ENCODE measurements at places on chromosomes 2 and 18. TPM values are rescaled to one million over a fixed set of nuclear protein-coding genes. Genes with fewer than 3 reads are reported as not detected.
A peak's percentile ranks its signal among the peaks of the same experiment; 100 is the strongest.

GRCh38 chr2:237600205-237600846 is 9.8 kb upstream of the RAB17 start:
- DNase-seq, result no peak

The ITGA6 gene
- 112 TPM for polyA plus RNA-seq

DNA sequence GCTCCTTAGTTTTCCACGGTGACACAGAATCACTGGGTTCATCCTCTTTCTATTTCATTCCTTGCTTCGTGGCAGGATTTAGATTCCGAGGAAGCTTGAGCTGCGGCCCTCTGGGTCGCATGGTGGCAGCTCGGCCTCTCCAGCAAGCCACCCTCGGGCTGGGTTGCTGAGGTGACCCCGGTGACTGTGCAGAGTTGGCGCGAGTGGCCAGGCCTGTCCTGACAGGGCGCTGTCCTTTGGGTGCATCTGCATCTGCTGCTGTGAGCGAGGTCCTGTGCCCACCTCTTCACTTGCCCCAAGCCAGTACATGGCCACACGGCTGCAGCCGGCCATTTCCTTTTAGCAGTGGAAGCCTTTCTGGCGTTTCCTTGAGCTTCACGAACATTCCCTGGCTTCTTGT is 21.8 kb downstream of the PRELID3A start:
- DNase-seq, result no peak

- DNase-seq, result no peak
These were observed 90.1 kb downstream of the ALPK2 start for GRCh38 chr18:58538604-58539386.

DNA sequence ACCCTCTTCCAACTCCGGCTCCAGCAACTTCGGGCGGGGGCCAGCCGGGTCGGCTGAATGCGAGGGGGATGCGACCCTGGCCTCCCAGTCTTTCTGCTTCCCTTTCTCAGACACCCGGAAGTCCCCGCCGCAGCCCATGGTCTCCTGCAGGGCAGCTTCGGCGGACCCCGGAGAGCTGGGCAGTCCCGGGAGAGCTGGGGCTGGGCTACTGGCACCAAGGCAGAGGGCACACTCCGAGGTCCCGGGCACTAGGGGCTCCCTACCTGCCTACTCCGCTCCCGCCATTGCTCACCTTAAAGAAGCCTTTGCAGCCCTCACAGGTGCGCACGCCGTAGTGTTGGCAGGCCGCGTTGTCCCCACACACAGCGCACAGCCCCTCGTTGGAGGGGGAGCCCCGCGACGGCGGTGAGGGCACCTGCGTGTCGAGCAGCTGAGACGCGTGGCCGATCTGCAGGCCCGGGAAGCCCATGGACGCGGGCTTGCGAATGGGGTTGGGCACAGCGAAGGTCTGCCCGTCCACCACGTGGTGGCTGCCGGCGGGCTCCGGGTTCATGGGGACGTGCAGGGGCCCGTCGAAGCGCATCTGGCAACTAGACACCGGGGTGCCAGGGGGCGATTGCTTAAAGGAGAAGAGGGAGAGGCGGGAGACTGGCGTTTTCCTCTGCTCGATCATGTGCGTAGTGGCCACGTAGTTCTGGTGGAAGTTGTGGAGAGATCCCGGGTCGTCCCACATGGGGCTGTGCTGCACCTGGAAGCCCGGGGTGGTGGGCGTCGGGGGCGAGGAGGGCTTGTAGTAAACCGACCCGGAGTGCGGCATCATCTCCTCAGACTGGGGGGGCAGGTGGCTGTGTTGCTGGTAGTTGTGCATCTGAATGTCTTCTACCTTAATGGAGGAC is 3.2 kb downstream of the NR4A2 start:
- no peak for DNase-seq

GRCh38 chr2:119011162-119011909 is 69.3 kb downstream of the MARCO start:
- peak; percentile 32 for DNase-seq

DNA sequence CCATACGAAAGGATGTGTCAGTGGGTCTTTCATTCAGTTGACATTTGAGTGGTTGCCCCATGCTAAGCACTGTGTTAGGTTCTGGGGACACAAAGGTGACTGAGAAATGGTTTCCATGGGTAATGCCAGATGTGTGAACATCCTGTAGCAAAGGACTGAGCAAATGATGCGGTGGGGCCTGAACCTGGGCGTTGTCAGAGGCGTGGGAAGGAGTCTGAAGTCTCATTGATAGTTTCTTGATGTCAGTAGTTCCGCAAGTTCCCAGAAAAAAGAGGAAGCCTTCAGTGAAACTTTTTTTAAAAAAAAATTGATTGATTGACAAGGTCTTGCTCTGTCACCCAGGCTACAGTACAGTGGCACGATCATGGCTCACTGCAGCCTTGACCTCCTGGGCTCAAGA is 56.9 kb downstream of the LIMS1 start:
- no peak for DNase-seq

DNA sequence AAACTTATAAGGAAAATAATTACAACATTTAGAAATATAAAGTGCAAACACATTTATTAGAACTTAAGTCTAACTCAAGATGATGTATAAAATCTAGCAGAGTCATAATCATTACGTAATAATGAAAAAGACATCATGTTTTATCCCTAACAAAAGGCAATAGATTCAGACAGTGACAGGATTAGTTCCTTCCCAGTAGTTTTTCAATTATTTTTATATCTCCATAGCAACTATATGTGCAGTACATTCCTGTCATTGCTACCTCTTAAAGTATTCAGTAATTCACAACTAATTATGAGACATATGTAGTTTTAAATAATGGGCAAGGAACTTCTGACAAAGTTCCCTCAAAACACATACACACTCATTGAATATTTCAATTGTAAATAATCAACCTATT is 687.9 kb downstream of the CCDC85A start:
- DNase-seq, result no peak

The ADAM23 gene
- 5.7 TPM for polyA plus RNA-seq

- peak; percentile 63 for DNase-seq
These were observed 68.1 kb upstream of the CSRNP3 start for GRCh38 chr2:165401285-165401852.

The SERPINB13 gene
- polyA plus RNA-seq, result not detected

DNA sequence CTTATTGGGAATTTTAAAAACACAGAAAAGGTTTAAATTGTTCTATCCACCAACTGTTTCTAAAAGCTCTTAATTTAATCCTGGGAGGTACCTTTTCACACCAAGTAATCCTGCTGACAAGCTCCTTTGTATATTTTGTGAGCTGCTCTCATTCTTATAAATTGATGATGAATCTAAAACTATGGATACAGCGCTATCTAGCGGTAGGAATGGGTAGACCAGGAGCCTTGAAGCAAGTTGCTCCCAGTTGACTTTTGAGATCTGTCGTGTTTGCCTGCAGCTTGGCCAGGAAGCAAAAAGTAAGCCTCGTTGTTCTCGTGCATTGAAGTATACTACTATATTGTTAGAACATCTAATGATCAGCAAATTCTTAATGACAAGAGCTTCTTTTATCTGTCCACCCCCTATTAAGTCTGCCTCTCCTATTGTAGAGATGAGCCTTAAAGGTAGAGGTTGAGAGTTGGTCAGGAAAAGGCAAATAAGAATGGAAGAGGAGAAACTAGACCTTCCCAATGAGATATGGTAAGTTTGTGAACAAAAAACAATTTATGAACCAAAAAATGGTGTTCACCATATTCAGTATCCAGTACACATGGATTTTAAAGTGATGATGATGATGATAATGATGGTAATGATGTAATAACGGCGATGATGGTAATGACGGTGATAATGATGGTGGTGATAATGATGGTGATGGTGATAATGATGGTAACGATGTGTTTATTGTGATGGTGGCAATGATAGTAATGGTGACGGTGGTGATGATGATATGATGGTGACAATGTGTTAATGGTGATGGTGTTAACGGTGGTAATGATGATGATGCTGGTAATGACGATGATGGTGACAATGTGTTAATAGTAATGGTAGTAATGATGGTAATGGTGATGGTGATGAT is 212.1 kb upstream of the NCKAP5 start:
- peak; percentile 70 for DNase-seq

- DNase-seq, result no peak
These were observed 298.9 kb downstream of the XIRP2 start for GRCh38 chr2:167187049-167187727.

DNA sequence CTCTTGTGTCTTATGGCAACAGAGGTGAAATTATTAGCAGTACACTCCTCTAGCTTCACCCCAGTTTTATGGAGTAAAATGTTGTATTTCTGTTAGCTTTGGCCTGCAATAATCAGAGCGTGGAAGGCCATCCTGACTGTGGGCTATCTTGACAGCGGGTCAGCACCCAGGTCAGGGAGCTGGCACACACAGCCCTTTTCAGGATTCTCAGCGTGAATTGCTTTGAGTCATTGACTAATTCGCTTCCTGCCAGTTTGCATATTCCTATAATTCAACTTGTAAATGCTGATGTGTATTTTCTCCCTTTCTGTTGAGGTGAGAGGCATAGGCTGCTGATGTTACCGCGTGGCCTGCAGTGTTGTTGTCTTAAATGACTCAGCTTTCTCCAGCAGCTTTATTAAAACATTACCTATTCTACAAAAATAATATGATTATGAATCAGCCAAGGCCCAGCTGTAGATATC is 109.6 kb upstream of the EML6 start:
- DNase-seq, result no peak

The CCDC150 gene
- polyA plus RNA-seq, result 16.7 TPM

The SERPINB10 gene
- 0.34 TPM for polyA plus RNA-seq

The PDE6D gene
- 28.7 TPM for polyA plus RNA-seq

DNA sequence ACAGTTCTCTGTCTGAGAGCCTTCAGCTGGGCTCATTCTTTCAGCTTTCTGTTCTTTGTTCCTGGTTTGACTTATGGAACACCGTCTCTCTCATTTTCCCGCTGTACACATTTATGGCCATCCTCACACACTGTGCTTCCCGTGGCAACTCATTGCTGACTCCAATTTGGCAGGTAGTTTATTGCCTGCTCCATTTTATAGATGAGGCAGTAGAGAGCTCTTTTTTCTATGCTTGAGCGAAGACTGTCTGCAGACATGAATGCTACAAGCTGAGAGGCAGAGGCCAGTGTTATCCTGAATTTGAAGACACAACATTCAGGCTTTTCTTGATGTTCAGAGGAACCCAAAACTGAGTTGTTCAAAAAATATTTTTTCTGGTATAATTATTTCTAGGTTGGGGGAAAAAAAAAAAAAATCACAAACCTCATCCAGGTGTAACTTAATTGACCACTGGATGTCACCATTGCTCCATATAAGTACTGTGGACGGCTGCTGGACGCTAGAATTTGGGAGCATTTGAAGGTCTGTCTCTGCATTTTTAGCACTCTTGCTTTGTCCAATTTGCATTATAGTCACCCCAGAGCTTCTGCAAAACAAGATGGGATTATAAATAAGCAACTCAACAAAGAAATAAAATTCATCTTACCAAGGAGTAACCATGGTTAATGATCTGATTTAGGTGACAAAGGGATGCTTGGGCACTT is 83.5 kb downstream of the HRH4 start:
- DNase-seq, result no peak

DNA sequence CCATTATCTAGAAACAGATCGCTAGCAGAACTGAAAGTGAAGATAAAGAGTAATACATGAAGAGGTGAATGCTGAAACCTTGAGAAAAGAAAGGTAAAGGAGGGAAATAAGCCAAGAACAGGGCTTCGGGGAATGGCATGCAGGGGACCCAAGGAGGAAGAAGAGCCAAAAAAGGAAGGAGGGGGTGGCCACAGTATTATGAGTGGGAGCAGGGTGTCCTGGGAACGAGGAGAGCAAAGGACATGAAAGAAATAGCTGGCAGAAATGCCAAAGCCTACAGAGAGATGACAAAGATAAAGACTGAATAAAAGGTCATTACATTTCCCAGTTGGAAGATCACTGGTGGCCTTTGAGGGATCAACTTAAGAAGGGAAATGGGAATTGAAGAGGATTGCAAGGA is 82.9 kb downstream of the ACTR3 start:
- no peak for DNase-seq

DNA sequence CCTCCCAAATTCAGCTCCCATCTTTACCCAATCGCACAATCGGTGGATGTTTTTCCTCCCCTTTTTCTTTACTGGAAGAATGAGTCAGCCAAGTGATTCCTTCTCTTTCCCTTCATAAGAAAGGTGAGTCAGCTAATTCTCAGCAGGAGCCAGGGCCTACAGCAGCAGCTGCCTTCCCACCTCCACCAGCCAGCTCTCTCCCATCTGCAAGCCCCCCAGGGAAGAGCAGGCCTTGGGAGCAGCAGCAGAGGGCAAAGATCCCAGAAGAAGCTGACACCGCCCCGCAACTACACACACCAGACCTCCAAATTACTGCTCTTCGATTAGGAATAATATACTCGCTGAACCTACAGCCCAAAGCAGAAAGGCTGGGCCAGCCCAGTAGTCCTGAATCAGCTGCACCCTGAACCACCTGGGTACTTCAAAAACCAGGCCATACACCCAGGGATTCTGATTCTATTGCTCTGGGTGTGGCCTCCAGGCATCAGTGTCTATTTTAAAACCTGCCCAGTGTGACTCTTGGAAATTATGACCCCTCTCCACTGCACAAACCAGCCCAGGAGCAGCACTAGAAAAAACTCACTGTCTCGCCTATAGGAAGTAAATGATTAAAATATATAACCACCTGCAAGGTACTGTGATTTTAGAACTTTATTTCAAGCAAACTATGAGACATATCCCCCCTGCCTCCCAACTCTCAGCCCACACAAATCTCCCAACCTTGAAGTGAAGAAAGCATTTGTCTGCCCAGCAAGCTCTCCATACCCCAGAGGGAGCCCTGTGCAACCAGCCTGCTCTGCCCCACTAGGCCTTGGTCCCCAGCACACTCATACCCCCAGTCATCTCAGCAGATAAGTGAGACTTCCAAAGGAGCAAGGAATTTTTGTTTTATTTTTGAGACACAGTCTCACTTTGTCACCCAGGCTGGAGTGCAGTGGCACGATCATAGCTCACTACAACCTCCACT is 7.3 kb downstream of the SFXN5 start:
- DNase-seq, result no peak

The STK11IP gene
- polyA plus RNA-seq, result 32.5 TPM

- DNase-seq, result no peak
These were observed 177.5 kb downstream of the RBM43 start for GRCh38 chr2:151083856-151084795.

The CFC1 gene
- polyA plus RNA-seq, result not detected

DNA sequence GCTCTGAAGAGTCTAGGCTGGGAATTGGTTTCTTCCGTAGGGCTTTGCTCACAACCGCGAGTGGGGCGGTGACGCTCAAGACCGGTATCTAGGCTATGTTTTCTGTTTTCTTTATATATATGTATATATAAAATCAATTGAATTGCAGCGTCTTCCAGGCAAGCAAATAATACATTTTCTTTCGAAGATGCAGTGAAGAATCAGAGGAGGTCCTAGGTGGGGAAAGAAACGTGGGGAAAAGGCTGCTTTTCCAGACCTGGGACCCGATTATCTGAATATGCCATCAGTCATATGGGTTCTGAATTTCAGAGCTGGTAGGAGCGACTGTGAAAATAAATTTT is 714 bp upstream of the SCN9A start:
- no peak for DNase-seq

GRCh38 chr2:149329489-149330126 is 779 bp upstream of the LYPD6 start:
- no peak for DNase-seq
